Sigmoid colon (tissue), 7 donors: ENCODE measurements at places on chromosomes 6 and 20.
A peak's percentile ranks its signal among the peaks of the same experiment; 100 is the strongest.

GRCh38 chr6:39051399-39052122 is 3.0 kb downstream of the GLP1R start:
- DNase-seq, result no peak

GRCh38 chr6:52515219-52515960 is 61.5 kb downstream of the TRAM2 start:
- no peak for DNase-seq

DNA sequence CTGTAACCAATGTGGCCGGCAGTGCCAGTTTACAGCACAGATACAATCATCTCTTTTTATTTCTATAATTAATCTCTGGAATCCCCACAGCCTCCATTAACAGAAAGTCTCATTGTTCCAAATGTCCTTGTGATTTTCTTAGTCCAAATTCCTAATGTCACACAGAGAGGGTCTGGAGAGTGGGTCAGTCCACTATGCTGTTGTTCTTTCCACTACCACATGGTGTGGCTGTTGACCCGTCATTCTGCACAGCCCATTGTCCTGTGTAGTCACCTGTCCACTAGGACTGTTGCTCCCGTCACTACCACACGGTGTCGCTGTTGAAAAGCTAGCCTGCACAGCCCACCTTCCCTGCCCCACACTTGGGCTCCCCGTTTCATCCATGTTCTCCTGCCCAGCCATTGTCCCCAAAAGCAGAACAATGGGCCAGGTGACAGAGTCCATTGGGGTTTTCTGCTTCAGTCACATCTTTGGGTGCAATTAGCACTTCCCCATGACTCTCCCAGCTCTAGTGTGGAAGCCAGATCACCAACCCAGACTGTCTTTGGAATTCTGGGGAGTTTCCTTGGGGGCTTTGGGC is 8.6 kb upstream of the LBP start:
- DNase-seq, result no peak

- DNase-seq, result no peak
Observed at GRCh38 chr6:114878091-114878490, 535.3 kb upstream of the HS3ST5 start.

DNA sequence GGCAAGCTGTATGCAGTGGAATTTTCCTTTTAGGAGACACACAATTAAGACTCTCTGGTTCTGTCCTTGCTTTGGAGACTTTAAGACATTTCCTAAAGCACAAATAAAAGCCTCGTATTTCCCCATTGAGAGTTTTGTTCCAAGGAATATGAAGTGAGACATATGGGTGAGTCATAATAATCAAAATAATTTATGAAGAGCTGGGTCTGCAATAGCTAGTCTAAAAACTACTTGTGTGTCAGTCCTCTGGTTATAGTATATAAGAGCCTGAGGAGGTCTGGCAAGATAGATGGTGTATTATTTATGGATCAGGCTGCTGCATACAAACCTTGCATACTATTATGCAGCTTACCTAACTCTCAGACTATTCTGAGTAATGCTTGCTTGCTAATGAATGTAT is 142.6 kb downstream of the ADGRG6 start:
- DNase-seq, result no peak

DNA sequence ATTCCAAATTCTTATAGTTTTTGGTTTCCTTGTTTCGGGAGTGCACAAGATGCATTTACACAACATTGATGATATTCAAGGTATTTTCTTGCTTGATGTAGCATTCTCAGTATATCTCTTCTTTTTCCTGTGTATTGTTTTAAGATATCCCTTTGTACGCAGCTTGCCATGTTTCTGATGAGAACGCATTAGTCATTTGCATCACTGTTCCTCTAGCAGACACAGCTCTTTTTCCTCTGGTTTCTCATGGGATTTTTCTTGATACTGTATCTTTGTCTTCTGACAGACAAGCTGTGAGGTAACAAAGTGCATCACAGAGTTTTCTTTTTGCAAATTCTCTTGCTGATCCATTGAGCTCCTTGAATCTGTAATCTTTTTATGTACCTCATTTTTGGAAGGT is 146.4 kb downstream of the SLC22A3 start:
- DNase-seq, result no peak

DNA sequence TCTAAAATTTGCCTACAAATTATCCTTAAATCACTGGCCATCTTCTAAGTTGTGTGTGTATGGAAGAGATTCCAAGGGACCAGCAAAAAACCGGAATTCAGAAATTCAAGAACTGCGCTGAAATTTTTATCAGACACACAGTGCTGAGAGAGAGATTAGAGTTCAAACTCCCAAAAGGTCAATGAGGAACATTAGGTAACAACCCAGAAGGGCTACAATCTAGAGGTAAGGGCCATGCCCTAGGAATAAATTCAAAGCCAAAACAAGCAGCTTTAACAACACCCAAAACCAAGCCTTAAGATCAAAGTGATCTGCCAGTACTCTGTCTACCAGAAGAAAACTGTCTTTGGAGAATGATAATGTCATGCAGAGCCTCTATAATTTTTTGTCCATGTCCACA is 17.8 kb downstream of the SRSF12 start:
- no peak for DNase-seq

- DNase-seq, result no peak
Observed at GRCh38 chr20:20173254-20173653, 120.9 kb downstream of the CFAP61 start.

GRCh38 chr6:166194914-166195859 is 27.5 kb upstream of the TBXT start:
- DNase-seq, result no peak

DNA sequence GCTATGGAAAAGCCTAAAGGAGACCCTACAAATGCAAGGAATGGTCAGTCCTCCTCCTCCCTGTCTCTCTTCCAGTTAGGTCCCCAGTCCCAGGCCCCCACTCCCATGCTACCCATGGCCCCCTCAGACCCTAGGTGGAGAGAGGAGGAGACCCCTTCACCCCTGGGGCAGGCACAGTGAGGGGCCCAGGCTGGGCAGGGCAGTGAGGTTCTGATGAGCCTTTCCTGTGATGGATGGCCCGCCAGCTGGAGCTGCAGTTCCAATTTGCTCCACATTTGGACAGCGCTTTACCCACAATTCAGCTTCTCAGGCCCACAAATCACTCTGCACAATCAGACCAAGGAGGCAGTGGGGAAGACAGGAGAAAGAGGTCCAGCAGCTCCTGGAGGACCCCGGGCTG is 37.3 kb upstream of the MLN start:
- DNase-seq, result no peak

DNA sequence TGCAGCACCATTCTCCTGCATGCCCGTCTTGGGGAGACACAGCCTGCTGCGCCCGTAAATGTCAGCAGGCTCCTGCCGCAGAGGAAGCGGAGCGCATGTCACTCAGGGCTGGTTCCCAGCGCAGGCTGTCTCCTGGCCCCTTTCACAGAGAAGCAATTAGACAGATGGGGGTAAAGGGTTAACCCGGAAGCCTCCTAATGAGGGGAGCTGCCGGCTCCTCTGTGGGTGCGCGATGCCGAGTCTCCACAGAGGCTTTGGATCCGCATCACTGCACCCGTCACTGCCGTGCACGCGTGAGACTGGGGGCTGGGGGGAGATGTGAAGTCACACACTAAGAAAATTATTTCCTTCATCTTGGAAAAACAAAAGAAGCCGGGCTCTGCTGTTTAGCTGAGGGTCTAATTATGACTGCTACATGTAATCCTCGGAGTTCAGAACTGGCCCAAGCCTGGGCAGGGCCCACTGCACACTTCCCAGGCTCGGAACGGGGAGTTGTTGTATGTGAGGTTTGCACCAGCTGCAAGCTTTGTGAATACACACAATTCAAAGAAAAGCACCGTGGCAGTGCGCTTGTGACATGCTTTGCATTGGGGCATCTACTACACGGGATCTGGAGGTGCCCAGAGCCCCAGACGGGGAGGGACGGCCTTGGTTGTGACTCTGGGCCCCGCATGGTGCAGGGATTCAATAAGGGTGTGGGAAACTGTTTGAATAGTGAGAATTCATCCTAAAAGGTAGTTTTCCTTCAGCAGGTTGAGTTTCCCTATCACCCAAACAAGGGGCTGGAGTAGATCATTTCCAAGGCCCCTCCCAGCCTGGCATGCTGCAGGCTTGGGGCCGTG is 331.6 kb downstream of the TAF4 start:
- DNase-seq, result no peak

- DNase-seq, result no peak
Observed at GRCh38 chr6:114158838-114159694, 183.8 kb downstream of the HS3ST5 start.

DNA sequence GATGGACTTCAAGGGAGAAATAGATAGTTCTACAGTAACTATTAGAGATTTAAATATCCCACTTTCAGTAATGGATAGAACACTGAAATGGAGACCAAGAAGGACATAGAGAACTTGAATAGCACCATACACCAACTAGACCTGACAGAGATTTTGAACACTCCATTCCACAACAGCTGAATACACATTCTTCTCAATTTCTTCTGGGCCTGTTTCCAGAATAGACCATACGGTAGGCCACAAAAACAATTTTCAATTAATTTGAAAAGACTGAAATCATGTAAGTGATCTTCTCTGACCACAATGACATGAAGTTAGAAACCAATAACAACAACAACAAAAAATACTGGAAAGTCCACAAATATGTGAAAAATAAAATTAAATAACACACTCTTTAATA is 979.1 kb upstream of the FLRT3 start:
- DNase-seq, result no peak

- no peak for DNase-seq
Observed at GRCh38 chr20:23047001-23047737, 2.3 kb downstream of the THBD start.

DNA sequence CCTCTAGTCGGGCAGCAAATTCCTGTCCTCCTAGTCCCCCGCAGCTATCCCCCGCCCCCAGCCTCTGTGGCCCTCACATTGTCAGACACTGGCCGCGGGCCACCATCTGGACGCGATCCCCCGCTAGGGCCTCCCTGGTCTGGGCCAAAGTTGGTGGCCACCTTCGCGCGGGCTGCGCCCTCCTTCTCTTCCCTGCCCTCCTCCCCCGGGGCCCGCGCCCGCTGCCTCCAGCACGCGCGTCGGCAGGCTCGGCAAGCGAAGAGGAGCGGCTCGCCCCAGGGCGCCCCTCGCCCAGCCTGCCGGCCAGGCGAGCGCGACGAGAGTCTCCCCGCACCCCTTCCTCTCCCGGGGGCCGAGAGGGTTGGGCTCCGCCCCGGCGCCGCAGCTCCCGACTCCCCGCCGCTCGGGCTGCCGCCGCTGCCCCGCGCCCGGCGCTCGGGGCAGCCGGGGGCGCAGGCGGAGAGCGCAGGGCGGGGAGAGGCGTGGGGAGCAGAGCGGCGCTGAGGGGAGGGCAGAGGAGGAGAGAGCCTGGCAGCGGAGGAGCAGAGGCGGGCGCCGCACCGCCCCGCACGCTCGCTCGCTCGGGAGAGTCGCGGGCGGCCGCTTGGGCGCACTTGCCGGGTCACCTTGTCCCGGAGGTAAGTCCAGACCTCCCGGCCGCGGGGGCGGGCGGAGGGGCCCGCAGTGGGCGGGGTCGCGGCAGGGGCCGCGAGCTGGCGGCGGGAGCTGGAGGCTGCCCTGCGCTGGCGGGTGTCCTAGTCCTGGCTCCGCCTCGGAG is at the start of gene SYNDIG1:
SYNDIG1 (plus strand) TSS at position 514 of the 778 bp plus-strand sequence. CDS start 73,469 bp downstream, outside the sequence.
- DNase-seq, result peak; percentile 48

- DNase-seq, result no peak
Observed at GRCh38 chr6:163640641-163641040, 226.1 kb downstream of the QKI start.

DNA sequence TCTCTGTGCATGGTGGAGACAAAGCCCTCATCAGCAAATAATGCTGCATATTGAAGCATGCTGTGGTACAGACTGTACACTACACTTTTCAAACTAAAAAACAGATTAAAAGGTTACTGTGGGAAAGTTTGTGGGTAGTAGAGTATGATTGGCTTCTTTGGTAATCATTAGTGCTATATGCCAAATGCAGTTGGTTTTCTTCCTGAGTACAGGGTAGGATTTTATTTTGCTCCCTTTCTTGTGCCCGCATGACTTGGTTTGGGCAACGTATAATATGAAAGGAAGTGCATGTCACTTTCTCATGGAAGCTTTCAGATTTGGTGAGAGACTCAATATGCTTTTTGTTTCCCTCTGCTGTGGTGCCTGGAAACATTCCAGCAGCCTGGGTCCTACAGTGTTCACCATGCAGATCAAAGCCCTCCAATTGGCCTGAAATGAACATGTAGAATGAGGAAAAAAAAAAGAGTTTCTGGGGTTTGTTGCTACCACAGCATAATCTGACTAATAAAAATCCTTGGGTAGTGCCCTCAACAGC is 270.7 kb upstream of the ADGRB3 start:
- DNase-seq, result no peak
